T-helper 1 cell treated with Interleukin-12 subunit alpha and Interleukin-12 subunit beta and Interleukin-4 antibody, amounts not matched to agents 30 ng/mL and 1 ng/mL, for 36 hours (primary cell): ENCODE measurements at places on chromosomes 3 and 15. TPM values are rescaled to one million over a fixed set of nuclear protein-coding genes. Genes with fewer than 3 reads are reported as not detected.

CIDEC gene
- total RNA-seq, result not detected in 2 replicates

SLC12A1 gene
- not detected in 2 replicates for total RNA-seq

RTP3 gene
- not detected in 2 replicates for total RNA-seq

FEZF2 gene
- total RNA-seq, result not detected in 2 replicates

GNL3 gene
- total RNA-seq, result 105 and 113 TPM in 2 replicates

PLSCR5 gene
- total RNA-seq, result not detected in 2 replicates

CEP152 gene
- total RNA-seq, result 21.4 and 25.0 TPM in 2 replicates

MOBP gene
- not detected in 2 replicates for total RNA-seq

WDR53 gene
- 19.5 and 22.5 TPM in 2 replicates for total RNA-seq
